ENCODE measurements at places on chromosomes 11 and 22.
A peak's percentile ranks its signal among the peaks of the same experiment; 100 is the strongest.

DNA sequence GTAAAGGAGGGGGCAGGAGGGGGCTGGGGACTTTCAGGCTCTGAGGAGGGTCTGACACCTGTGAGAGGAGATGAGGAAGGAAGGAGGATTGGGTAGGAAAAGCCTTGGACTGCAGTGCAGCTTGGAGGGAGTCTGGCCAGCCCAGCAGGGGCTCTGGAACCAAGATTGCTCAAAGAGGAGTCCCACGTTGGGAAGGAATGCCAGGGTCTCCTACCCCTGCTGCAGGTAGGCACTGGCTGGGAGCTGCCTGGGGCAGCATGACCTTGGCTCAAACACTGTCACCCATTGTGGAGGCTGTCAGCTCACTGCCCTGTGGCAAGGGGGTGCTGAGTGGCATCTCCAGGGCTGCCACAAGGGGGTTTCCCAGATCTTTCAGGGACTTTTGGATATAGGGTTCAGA lies 94.5 kb downstream of the RPS6KA4 start:
- DNase-seq = no peak

DNA sequence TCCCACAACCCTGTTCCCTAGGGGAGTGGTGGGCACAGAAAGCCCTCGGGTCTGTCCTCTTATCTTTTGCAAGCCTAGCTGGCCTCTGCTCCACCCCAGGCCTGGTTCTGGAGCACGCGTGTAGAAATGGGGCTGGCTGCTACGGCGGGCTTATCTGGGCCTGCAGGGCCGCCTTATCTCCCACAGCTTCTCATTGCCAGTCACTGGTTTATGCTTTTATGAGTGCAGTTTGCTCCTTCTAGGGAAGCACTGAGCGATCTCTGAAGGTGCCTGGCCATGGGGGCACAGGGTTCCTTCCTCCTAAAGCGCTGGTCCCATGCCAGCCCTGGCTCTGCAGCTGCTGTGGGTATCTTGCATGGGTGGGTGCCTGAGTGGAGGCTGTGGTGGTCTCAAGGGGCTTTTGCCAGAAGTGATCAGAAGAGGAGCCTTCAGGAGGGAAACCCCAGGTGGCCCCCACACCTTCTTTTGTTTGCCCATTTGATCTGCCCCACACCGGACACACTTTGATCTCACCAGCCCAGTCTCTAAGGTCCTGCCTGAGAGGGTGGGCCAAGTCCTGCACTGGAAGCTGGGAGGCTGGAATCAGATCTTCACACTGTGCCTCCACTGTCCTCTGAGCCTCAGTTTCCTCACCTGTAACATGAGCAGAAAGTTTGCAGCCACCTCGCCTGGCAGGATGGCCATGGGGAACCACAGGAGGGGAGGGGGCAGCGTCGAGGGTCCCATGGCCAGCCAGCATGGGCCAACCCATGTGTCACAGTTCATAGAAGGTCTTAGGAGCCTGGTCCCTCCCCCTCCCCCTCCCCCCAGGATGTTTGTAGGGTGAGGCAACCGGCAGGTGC lies 86.6 kb upstream of the FGF3 start:
- DNase-seq = no peak

- no peak for DNase-seq
Observed at GRCh38 chr11:114059278-114059983, at the start of gene ZBTB16. ZBTB16 (plus strand) TSS chr11:114059711; CDS start chr11:114063301, 3,590 bp downstream.

GRCh38 chr11:117816151-117816741 lies 8.3 kb downstream of the FXYD2 start:
- no peak for DNase-seq

- no peak for DNase-seq
Observed at GRCh38 chr22:43342347-43343261, 568 bp downstream of the SCUBE1 start.

DNA sequence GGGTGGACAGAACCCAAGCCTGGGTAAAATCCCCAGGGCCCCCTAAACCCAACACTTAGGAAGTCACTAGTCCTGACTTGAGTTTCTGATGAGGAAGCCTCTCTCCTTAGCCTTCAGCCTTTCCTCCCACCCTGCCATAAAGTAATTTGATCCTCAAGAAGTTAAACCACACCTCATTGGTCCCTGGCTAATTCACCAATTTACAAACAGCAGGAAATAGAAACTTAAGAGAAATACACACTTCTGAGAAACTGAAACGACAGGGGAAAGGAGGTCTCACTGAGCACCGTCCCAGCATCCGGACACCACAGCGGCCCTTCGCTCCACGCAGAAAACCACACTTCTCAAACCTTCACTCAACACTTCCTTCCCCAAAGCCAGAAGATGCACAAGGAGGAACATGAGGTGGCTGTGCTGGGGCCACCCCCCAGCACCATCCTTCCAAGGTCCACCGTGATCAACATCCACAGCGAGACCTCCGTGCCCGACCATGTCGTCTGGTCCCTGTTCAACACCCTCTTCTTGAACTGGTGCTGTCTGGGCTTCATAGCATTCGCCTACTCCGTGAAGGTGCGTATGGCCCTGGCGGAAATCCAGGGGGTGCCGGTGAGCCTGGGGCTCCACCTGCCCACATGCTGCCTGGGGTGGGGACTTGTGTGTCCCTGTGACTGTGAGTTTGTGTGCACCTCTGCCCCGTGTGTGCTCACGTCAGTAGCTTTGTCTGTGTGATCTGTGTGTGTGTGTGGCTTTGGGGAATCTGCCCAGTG lies at the start of gene IFITM1:
Gene IFITM1, plus strand, starts transcription at position 254 of the 767 bp plus-strand sequence. Its CDS starts 131 bp downstream, at position 385.
- no peak for DNase-seq

- DNase-seq = peak; percentile 51
Observed at GRCh38 chr11:35794850-35795249, 132.3 kb downstream of the TRIM44 start.

Data from SW 1271 (cell line).